MG63 (cell line): ENCODE measurements at places on chromosomes 12 and 14.

DNA sequence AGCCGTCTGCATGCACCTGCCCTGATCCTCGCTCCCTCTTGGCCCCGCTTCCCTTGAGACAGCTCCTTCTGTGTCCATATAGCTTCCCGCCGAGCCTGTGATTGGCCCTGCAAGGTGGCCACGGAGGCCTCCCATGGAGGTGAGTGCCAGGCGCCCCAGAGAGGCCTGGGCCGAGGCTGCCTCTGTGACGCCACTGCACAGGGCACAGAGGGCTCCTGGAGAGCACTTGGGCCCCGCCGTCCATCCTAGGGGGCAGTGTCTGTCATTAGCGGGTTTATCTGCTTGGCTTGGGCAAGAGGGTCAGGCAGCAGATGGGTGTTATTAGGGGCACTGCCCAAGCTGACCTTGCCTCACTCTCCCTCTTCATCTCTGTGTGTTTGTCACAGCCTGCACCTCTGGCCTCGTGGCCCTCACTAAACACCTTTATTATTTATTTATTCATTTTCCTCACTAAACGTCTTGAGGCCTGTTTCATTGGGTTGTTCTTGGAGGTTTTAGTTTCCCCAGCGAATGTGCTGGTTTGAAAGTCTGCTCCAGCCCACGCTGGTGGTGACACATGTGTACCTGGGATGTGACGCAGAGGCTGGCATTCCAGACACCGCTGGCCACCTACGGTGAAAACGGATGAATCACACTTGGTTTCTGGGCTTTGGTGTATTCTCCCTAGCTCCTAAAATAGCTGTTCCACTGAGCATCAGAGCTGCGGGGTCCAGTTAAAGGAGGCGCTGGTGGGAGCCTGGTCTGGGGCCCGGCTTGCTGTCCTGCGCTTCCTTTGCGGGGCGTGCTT is 5.9 kb downstream of the ZFYVE21 start:
- no peak for DNase-seq

- DNase-seq, result no peak
These were observed 2.5 kb upstream of the LRRK2 start for GRCh38 chr12:40222247-40222646.

DNA sequence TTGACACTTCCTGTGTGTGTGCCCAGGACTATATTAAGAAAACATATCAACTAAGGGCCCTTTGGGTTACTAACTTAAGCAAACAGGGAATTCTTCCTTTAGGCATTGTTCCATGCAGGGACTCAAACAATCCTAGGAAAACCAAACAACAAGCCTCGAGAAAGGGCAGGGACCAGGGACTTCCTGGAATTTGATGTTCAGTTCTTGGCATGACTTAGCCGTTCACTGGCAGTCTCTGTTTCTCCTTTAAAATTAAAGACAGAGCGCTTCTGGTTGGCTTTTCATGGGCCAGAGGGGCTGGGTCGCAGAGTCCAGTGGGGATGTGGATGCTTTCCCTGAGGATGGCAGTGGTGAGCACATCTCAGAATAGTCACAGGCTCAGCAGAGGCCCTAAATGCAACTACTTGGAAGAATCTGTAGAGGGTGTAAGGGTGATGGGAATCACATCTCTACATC is 35.2 kb downstream of the RNFT2 start:
- DNase-seq, result no peak

- no peak for DNase-seq
These were observed 27.9 kb downstream of the TMCC3 start for GRCh38 chr12:94622475-94622874.

GRCh38 chr12:104522985-104523722 is 66.4 kb downstream of the CHST11 start:
- DNase-seq, result no peak

DNA sequence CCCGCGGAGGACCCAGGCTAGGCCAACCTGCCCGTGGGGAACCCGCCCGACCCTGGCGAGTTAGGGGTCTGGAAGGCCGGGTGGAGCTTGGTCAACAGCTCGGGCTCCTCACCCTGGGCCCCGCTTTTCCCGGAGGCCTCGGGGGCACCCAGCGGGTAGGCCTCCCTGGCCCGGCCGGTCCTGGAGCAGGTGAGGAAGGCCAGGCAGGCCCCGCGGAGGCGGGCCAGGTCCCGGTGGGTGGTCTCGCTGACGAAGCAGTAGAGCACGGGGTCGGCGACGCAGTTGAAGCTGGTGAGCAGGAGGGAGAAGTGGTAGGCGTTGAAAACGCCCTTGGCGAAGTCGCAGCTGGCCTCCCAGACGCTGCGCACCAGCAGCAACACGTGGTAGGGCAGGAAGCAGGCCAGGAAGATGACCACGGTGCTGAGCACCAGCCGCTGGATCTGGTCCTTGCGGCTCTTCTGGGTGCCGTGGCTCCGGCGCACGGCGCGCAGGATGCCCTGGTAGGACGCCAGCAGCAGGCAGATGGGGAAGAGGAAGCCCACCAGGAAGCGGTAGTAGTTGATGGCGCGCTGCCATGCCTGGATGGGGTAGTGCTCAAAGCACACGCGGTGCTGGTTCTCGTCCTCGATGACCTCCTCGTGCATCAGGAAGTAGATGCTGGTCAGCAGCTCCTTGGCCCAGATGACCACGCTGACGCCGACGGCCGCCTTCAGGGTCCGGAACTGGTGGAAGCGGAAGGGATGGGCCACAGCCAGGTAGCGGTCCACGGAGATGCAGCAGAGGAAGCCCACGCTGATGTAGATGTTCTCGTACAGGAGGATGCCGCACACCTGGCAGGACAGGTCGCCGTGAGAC is 10.3 kb downstream of the GPR68 start:
- no peak for DNase-seq

DNA sequence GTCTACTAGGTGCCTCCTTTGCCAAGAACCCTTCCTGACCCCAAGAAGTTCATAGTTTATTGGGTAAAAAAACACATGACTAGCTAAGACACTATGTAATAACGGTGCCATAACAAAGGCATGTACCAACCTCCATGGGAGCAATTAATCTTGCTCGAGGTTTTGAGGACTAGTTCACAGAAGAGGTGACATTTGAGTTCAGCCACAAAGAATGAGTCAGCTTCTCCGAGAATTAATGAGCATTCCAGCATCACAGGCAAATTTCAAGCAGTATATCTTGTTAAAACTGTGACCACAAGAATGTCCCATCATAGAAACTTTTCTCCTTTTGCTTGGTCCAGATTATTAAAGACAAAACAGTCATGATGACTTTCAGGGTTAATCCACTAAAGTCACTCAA is 113.0 kb upstream of the RAP1B start:
- DNase-seq, result no peak

DNA sequence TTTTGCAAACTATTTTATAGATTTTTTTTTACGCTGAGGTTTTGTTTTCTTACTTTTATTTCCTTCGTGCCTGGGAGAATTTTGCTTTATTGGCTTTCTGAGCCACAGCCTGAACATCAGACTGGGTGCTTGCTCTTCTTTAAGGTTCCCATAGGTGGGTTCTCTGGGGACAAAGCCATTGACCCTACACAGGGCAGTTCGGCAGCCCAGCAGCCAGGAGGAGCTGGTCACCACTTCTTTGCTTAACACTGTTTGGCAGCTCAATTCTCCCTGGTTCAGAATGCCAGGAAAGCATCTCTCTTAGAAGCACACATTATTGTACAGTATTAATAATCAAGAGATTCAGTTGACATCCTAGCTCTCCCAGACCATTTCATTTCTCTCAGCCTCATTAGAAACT is 140.8 kb upstream of the NEDD1 start:
- DNase-seq, result no peak

- no peak for DNase-seq
These were observed 61.1 kb downstream of the NTF3 start for GRCh38 chr12:5493018-5493417.

- no peak for DNase-seq
These were observed 62.2 kb downstream of the MBIP start for GRCh38 chr14:36258241-36258640.

DNA sequence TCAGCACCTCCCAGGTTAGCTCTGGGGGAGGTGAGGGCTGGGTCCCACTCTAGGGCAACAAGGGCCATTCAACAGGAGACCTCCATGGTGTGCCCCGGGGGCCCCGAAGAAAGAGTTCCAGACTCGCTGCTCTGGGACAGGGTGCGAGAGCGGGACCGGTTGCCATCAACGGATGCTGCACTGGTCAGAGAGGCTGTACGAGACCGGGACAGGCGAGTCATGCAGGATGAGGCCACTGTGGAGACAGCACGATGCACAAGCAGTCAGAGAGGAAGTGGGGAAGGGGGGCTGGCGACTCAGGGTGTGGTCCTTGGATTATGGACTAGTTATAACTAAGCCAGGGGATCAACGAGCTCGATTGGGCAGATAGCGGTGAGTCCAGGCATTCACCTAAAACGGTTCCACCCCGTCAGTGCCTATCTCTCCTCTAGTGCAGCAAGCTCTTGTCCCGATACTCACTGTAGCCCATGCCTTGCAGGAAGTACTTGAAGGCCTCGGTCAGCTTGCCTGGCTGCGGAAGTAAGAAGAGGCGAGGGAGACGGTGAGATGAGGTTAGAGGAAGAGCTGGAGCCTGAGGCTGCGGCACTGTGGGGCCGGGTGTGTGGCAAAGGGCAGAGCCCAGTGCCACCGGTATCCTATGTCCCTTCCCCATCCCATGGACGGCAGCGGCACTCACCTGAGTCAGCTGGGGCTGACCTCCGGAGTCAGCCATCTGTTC is 7.2 kb downstream of the NDRG2 start:
- no peak for DNase-seq

DNA sequence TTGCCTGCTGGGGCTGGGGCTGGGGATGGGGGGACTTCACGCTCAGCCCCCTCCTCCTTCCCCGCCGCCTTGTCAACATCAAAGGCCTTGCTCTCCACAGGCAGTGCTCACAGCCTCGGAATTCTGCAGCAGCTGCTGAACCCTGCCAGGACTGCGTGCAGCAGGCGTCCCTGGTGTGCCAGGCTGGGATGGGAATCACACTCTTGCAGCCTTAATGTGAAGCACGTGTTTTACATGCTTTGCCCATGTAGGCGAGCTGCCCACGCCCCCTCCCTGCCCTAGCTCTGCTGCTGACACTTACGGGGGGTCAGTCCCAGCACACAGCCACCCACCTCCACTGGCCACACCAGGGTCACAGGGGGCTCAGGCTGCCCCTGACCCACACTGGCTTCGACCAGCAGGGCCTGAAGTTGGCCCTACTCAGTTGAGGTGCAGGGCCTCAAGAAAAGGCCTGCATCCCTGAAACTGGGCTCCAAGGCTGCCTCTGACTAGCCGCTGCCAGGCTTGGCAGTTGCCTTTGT is 276.2 kb upstream of the RTL1 start:
- no peak for DNase-seq

DNA sequence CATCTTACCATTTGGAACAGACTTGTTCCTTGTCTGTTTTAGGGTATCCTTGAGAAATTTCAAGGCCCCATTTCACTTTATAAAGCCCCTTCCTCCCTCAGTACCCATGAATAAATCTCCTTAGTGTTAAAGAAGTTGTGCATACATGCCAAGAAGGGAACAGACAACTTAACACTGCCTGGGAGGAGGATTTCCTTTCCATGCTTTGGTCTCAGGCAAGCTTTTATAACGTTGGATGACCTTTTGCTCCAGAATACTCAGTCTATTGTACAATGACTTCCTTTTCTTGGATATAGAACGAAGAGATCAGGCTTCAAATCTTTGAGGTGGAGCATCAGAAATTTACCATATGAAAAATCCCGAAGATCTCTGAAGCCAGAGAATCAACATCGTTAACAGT is 551.4 kb downstream of the PRKD1 start:
- DNase-seq, result no peak

GRCh38 chr14:22764382-22764781 is 2.1 kb upstream of the OXA1L start:
- no peak for DNase-seq

GRCh38 chr14:101687756-101688546 is 73.6 kb upstream of the PPP2R5C start:
- no peak for DNase-seq

DNA sequence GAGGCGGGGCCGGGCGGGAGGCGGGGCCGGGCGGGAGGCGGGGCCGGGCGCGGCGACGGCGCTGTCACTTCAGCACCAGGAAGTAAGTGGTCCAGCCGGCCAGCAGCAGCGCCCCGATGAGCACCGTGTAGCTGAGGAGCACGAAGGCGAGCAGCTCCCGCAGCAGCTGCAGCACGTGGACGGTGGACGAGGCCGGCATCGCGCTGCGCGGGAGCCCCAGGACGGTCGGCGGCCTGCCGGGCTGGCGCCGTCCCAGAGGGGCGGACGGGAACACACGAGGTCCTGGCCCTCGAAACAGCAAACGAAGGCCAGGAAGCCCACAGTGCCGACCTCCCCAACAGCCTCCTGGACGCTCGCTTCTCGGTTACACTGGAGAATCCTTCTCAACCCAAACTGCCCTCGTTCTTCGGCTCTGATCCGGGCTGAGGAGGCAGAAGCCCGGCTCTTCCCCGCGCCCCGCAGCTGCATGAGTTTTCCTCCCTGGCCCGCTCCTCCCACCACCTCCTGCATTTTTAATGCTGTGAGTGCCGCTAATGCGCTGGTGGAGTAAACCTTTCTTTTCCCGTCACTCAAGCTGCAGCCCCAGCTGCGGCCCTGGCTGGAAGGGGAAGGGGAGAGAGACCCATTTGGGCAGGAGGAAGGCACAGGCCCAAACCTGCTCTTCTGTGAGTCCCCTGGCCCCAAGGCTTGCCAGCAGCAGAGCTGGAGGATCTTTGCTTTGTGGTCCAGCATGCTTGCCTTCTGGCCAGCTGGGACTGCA is 694 bp upstream of the DIABLO start:
- DNase-seq, result no peak

DNA sequence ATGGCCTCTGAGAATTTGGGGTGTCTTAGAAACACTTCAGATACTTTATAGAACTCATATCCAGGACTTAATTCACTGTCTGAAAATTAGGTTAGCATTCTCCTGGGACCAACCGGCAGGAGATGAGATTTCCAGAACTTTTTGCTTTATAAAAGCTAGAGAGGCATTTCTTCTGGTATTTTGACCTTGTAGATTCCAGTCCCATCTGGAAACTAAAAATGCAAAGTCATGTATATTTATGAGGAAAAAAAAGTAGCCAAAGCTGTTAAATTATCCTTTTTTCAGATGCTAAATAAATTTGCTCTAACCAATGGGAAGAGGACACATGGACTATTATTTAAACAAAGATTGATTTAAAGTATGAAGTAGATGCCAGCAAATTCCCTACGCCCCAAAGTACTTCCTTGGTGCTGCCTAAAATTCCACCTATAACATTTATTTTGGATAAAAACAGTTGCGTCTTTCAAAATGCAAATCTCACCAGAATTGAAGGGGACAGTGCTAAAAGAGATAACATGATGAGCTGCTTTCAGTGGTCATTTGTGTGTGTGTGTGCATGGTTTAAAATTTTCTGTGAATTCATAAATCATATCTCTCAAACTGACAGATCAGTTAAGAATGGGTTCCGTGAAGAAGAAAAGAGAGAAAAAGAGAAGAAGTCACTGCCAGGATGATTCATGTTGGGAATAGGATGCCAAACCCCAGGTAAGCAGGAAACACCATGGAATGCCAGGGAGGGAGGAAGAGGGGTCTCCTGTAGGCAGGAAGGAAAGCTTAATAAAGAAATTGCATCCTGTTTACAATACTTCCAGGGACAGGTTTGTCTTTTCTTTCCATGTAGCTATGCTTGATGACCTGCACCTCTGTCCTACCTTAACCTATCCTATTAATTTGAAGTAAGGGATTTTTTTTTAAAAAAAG is 97.7 kb upstream of the RGS6 start:
- DNase-seq, result no peak

- no peak for DNase-seq
These were observed 49.6 kb downstream of the FOXN4 start for GRCh38 chr12:109259545-109259895.

- no peak for DNase-seq
These were observed 100.6 kb upstream of the BCL2L14 start for GRCh38 chr12:11970155-11970520.
